Fibroblast of skin of left biceps (primary cell): ENCODE measurements at places on chromosomes 1 and 21.

DNA sequence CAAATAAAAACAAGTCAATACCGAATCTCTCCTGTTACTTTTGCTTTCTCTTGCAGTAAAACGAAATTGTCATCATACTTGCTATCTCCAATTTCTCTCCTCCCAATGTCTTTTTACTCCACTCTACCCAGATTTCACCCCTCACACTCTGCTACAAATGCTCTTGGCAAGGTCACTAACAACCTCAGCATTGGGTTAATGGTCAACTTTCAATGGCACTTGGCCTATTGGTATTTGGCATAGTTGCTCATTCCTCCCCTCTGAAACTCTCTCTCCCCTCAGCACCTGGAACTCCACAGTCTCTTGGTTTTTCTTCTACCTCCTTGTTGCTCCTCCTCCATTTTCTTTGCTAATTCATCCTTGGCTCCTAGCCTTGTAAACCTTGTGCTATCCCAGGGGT, 367.3 kb downstream of the PTPRU start:
- DNase-seq, result no peak

GRCh38 chr21:38796424-38796823, 9.3 kb upstream of the ETS2 start:
- no peak for DNase-seq

DNA sequence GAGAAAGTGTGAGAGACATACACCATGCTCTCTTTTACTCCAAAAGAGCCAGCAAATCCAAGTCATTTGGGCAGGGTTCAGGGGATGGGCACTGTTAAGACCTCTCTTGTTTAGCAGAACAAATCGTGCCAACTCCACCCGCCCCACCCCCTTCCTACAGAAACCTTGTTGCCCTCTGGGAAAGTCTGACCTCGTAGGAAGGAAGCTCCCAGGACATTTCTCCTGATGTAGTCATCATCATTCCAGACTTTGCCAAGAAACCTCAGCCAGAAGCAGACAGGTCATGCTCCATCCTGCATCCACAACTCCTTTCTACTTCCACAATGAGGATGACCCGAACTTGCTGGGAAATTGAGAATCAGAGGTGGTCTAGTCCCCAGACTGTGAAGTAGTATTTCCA, 57.7 kb downstream of the UBE2T start:
- no peak for DNase-seq

DNA sequence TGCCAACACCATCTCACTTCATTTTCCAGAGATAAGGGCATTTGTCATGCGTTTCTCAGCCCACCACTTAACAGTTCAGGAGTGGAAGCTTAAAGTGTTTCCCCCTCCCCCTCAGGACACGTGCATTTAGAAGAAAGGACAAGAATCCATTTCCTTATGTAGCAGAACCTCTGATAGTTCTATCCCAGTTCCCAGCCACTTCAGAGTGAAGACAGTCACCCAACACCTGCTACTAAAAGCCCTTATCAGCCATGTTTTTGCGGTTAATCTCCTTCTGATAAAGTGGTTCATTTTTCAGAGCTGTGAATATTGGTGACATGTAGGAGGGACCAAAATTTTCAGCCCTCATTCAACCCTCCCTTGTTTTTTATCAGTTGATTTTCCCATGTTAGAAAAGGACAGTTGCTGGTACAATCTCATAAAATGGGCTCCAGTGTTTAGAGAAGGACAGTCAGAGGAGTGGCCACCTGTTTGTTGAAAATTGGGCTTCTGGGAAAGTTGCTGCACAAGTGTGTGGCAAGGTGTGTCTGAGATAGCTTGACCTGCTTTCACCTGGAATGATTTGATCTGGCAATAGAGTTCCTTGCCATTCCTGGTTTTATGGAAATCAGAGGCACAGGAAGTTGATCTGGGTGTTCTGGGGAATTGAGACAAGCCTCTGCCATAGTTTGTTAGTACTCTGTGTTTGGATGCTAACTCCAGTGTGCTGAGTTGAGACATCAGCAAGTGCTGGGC, 114.0 kb downstream of the PPP1R12B start:
- no peak for DNase-seq

GRCh38 chr1:240114222-240114621, 22.5 kb downstream of the FMN2 start:
- DNase-seq, result no peak

GRCh38 chr1:24442764-24443163, 27.2 kb downstream of the NIPAL3 start:
- no peak for DNase-seq

GRCh38 chr1:244319283-244320132, 132.2 kb downstream of the ADSS2 start:
- DNase-seq, result peak; percentile 32

DNA sequence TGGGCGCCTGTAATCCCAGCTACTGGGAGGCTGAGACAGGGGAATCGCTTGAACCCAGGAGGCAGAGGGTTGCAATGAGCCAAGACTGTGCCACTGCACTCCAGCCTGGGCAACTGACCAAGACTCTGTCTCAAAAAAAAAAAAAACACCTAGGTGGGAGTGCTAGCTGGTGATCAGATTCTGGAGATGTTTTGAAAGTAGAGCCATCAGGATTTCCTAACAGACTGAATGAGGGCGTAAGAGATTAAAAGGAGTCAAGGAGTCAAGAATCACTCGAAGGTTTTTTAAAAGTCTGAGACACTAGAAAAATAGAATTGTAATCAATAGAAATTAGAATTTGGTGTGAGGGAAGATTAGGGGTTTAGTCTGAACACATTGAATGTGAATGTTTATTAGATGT, 73.8 kb downstream of the HSF2BP start:
- DNase-seq, result no peak

GRCh38 chr21:39971956-39972355, 104.7 kb downstream of the PCP4 start:
- DNase-seq, result no peak

- no peak for DNase-seq
Measured at GRCh38 chr21:40923901-40924300, 76.9 kb upstream of the DSCAM start.

DNA sequence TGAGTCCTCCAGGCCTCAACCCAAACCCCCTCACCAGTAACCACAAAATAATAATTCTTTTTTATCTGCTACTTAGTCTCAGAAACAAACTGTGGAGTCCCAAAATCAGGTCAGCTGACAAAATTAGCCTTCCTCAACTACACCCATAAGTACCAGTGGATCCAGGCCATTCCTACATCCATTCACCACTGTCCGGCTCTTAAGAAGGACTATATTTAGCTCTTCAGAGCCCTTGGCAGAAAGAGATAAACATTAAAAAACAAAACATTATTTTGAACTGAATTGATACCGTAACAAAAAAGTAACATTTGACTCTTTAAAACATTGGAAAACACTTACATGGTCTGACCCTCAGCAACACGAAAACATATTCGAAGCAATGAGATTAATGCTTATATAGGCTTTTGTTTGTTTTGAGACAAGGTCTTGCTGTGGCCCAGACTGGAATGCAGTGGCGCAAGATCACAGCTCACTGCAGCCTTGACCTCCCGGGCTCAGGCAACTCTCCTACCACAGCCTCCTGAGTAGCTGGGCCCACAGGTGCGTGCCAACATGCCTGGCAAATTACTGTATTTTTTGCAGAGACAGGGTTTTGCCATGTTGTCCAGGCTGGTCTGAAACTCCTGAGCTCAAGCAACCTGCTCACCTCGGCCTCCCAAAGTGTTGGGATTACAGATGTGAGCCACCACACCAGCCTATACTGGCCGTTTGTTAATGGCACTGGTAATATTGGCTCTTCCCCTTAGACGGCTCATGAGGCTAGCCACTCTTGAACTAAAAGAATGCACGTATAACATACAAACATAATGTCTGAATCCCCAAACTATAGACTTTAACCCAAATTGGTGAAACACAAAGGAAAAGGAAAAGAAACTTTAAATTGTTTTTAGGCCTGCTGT, 330.7 kb downstream of the SMYD3 start:
- no peak for DNase-seq

DNA sequence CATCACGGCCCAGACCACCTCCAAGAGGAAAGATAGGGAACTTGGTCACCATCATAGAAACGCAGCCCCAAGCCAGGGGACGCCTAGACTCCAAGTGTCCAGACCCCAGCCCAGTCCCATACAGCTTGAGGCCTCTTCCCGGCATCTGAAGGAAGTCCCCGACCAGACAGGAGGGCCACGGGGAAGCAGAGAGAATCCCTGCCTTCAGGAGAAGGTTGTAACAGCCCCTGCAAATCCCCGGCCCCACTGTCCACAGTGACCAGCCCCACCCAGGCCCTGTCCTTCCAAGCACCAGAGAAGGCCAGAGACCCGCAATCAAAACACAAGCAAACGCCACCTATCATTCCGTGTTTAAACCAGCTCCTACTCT, 1.7 kb downstream of the SLC19A1 start:
- DNase-seq, result no peak

GRCh38 chr1:95815511-95815910, 581.5 kb downstream of the RWDD3 start:
- DNase-seq, result no peak

- peak; percentile 12 for DNase-seq
Measured at GRCh38 chr1:1614204-1614953, 921 bp upstream of the MIB2 start.

DNA sequence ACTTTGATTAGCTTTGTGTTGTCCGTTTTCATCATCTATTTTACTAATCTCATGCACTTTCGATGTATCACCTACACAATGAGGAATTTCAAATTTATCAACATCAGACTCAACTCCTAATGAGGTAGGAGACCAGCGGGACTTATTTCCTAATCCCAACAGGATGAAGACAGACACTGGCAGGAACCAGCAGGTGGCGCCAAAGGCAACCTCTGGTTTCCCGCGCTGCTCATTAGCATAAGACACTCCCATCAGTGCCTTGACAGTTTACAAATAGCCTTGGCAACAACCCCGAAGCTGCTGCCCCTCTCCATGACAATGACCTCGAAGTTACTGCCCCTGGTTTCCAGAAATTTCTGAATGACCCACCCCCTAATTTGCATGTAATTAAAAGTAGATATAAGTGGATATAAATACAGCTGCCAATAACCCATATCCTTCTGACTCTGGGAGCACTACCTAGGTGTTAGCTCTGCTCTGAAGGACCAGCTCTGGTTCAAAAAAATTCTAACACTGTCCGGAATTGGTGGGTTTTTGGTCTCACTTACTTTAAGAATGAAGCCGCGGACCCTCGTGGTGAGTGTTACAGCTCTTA, 974.8 kb downstream of the ADGRL2 start:
- DNase-seq, result no peak

GRCh38 chr21:37278199-37278598, 11.1 kb upstream of the VPS26C start:
- no peak for DNase-seq

DNA sequence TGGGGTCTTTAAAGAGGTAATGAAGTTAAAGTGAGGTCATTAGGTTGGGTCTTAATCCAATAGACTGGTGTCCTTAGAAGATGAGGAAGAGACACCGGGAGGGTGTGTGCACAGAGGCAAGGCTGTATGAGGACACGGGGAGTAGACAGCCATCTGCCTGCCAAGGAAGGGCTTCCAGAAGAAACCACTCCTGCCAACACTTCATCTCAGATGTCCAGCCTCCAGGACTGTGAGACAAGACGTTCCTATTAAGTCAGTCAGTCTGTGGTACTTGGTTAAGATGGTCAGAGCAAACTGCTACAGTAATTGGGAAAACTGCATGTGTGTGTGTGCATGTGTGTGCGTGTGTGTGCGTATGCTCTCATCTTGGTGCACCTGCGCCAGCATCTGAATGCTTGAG, 77.1 kb downstream of the RYR2 start:
- no peak for DNase-seq
